ENCODE measurements at places on chromosomes 5 and 9. TPM values are rescaled to one million over a fixed set of nuclear protein-coding genes. Genes with fewer than 3 reads are reported as not detected.

DNA sequence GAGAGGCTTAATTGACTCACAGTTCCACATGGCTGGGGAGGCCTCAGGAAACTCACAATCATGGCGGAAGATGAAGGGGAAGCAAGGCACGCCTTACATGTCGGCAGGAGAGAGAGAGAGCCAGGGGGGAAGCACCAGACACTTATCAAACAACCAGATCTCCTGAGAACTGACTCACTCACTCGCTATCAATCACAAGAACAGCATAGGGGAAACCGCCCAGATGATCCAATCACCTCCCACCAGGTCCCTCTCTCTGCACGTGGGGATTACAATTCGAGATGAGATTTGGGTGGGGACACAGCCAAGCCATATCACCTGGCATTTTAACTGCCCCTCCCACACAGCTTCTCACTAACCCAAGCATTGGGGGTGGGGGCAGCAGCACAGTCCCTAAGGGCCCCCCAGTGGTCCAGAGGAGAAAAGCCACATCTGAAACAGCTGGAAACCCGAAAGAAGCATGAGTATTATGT is 76.1 kb upstream of the ASS1 start:
- ATAC-seq: peak; percentile 77

GRCh38 chr9:132411091-132411508 is 1.1 kb downstream of the CFAP77 start:
- peak; percentile 46 for ATAC-seq

- ATAC-seq: no peak
These were observed 412.2 kb upstream of the CDH9 start for GRCh38 chr5:27450607-27451006.

The IL9 gene
- not detected for total RNA-seq

DNA sequence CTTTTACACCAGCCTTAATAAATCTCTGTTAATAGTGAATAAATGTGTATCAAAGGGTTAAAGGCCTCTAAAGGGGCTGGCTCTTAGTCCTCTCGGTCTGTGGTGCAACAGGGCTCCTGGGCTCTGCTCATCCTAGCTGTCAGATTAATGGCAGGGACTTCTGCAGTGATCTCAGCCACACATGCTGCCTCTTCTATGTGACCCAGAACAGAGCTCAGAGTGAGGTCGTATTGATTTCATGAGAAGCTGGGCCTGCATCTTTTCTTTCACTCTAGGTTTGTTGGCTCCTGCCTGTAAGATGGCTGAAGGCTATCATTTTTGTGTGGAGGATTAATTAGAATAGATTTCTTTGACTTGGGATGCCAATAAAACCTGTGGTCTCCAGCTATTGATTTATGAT is 165.0 kb upstream of the GLRA1 start:
- ATAC-seq: peak; percentile 92

All from motor neuron (in vitro differentiated cells).